ENCODE measurements at places on chromosomes 7 and 10.

- DNase-seq: no peak
These were observed 455.6 kb downstream of the INHBA start for GRCh38 chr7:41247143-41247865.

GRCh38 chr7:36037121-36037662, 115.9 kb upstream of the EEPD1 start:
- DNase-seq: no peak

DNA sequence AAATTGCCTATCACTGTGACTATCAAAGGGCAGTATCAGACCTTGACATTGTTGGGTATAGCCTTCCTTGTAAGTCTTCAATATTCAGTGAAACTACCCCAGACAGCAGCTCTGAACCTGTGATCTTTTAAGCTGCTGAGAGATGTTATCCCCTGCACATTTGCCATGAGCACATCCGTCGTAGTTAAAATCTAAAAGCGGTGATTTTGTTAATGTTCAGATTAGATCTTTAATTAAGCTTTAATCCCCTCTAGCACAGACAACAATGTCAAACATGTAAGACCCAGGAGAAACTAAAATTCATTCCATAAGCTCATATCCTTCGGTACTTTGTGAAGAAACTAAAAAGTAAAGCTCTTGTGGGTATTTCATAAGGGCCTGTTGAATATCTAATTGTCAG, 105.8 kb downstream of the MALRD1 start:
- no peak for DNase-seq

DNA sequence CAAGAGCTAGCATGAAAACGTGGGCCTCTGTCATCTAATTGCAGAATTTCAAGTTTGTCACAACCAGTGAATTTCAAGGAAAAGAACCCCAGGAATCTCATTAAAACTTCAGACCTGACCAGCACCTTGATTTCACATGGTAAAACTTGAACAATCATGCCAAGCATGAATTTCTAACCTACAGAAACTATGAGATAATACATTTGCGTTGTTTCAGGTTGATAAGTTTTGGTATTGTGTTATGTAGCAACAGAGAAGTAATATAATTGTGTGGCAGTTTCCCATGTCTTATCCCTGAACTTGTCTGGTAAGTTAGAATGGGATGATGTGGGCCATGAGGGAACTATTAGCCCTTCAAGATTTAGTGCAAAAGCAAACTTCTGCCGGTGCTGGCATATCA, 530.1 kb downstream of the ANKRD7 start:
- DNase-seq: no peak

DNA sequence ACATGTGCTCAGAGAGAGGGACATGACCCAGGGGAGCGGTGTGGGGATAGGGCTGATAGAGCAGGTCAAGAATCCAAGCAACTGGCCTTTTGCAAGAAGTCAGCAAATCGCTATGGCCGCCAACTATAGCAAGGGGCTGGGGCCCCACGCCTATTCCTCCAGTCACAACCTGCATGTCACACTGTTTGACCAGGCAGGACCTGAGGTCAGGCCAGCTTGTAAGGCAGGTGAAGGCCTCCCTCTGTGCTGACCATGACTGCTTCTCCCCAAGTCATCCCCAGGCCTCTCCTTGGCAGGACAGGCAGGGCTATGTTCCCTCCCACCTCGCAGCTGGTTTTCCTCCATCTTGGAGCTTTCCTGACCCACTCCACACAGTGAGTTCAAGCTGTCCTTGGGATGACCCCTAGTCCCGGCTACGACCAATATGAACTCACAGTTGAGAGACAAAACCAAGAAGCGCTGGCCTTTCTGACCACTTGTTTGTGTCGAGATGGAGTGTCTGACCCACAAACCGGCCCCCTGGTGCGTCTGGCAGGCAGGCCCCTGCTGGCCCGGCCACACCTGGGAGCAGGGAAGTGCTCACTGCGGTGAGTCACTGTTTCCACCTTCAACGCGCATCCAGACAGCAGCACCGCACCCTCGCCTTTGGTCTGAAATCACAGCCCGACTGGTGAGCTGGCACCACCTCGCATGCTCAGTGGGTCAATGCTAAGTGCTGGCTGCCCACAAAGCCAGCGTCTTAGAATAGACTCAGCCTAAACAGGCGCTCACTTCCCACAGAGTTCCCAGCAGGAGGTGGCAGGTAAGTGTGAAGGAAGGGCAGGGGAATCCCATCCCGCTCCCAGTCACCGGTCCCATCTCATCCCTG, 81.4 kb downstream of the VWA2 start:
- no peak for DNase-seq

- no peak for DNase-seq
These were observed 31.7 kb upstream of the FAM204A start for GRCh38 chr10:118373786-118374185.

GRCh38 chr7:30634634-30635201, 40.0 kb downstream of the GARS1 start:
- DNase-seq: no peak

DNA sequence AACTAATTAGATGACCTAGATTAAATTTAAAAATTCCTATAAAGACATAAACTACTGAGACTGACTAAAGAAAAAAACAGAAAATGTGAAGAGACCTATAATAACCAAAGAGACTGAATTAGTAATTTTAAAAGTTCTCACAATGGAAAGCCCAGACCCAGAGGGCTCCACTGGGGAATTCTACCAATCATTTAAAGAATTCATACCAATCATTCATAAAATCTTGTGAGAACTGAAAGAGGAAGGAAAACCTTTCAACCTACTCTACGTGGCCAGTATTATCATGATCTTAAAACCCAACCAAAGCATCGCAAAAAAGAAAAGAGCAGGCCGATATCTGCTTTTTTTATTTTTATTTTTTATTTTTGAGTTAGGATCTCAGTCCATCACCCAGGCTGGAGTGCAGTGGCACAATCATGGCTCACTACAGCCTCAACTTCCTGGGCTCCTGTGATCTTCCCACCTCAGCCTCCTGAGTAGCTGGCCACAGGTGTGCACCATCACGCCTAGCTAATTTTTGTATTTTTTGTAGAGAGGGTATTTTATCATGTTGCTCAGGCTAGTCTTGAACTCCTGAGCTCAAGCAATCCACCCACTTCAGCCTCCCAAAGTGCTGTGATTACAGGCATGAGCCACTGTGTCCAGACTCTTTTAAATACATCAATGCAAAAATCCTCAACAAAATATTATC, 48.6 kb downstream of the DGKI start:
- DNase-seq: no peak

- peak; percentile 75 for DNase-seq
These were observed 65.6 kb upstream of the PDGFA start for GRCh38 chr7:585229-585711.

GRCh38 chr10:5447056-5447455, 34.7 kb downstream of the NET1 start:
- no peak for DNase-seq

DNA sequence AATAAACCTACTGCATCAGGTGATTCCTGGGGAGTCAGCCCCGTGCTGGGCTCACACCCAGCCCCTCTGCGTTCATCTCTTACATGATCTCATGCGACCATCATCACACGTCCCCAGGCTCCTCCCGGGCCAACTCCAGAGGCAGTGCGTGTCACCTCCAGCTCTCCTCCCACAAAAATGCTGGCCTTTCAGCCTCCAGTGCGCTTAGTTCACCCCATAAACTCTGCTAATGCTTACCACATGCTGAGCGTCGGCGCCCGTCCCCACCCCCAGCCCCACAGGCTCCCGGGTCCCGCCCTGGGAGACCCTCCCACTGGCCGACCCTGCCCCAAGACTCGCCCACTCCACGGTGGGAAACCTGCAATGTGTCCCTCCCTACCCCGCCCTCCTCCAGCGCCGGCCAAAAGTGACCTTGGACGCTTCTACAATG, 816 bp upstream of the SDK1 start:
- DNase-seq: no peak

DNA sequence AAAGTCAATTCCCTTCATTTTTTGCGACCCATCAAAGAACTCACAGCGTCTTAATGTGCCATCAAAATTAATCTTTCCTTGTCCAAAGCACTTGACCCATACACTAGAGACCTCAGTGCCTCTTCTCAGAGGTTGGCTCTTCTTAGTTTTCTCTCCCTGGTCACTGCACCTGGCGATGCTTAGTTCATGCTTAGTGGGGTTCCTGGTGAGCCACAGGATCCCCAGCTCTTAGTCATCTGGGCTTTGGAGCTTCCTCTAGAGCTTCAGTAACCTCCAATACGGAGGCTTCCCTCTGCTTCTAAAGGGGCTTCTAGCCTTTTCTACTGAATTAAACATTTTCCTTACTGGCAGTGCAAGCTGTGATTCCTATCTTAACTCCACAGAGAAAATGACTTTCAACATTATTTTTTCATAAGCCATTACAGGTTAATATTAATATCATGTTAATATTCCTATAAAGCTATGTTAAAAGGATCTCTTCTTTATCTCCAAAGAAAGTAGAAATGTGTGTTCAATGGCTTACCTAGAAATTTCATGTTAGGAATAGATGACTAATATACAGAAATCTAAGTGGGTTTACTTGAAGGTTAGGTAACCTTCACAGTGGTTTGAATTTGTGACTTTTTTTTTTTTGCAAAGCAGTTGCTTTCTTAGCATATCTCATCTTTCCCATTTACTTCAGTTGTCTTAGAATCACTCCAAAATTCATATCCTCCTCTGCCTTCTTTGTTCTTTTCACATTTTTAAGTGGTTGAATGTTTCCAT, 295.2 kb downstream of the CAMK1D start:
- no peak for DNase-seq

DNA sequence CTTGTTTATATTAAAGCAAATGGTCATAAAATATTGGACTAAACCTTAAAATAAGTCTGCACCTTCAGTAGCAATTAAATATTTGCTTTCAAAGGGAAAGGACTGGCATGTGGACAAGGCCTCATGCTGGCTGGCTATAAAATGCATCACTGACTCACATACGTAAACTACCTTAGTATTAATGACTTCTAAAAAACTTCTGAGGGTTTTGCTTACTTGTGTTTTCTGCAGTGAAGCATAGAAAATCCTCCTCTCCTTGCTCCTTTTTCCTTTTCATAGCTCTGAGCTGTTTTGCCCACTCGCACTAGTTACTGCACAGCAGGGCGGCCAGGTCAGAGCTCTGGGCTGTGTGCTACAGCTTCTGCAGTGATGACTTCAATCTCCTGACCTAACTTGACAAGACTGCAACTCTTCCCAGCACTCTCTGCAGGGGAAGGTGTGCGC, 82.3 kb downstream of the CUL2 start:
- DNase-seq: no peak

DNA sequence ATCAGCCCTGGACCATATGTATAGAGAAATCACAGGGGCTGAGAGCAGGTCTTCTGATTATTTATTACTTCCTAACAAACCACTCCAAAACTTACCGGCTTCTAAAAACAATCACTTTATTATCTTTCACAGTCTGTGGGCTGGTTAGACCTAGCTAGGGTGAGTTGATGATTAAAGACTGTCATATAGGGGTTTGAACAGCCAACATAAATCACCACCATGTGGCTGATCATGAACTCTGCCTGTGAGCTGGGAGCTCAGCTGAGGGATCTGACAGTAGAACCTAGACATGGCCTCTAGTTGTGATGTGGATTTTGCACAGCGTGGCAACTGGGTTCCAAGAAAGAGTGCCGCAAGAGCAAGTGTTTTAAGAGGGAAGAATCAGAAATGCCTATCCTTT, 305.4 kb downstream of the CSTF2T start:
- DNase-seq: no peak

DNA sequence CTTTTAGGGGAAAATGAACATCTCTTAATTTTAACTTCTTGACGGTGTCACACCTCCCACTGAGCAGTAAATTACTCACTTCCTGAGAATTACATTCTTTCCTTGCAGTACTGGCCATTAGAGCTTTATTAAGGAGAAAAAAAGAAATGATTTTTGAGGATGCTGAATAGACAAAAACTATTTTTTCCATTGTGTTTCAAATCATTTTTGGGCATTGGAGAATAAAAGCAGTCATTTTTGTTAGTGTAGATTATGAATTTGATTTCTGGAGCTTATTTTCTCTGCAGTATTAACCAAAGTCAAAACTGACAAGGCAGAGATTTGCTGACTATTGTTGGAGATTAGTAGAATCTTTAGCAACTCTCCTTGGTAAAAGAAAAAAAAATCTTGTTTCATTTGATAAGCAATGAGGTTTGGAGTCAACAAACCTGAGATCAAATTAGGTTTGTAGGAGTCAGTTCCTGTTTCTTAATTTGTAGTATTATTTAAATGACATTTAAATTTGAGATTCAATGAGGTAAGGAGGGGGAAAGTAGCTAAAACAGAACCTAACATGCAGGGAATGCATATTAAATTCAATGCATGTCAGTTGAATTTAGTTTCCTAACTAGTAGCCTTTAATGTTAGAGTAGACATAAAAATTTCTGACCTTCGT, 70.6 kb downstream of the AP3M1 start:
- DNase-seq: no peak

DNA sequence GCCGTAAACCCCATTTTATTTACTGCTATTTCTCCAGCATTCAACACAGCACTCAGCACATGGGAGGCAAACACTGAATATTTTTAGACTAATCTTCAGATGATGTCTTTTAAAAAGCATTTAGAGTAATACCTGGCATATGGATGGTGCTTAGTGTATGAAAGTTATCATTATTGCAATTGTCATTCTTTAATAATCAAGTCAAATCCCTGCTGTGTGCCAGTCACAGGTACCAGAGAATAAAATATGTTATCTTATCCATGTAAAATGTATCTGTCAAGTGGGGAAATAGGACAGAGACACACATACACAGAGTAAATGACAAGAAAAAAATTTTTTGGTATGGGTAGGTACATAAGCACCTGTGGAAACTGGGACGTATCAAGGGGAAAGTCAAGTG, 18.5 kb downstream of the ANKRD22 start:
- no peak for DNase-seq

GRCh38 chr7:119959811-119960210, 313.2 kb upstream of the KCND2 start:
- DNase-seq: no peak
